A549 treated with Hydrocortisone at 1 μM for 4 hours (cell line): ENCODE measurements at places on chromosomes 1 and 21. TPM values are rescaled to one million over a fixed set of nuclear protein-coding genes. Genes with fewer than 3 reads are reported as not detected.

Gene TCHHL1
- not detected in 5 replicates for total RNA-seq

Gene CRP
- not detected in 5 replicates for total RNA-seq

Gene MPL
- 0.17 to 0.22 TPM (median 0.21 TPM) in 3 of 5 replicates, not detected in the others for total RNA-seq

Gene GIPC2
- 0.03 to 0.07 TPM in 2 of 5 replicates, not detected in the others for total RNA-seq

Gene THAP3
- total RNA-seq = 15.5 to 17.9 TPM (median 16.7 TPM) in 5 replicates

Gene HSD11B1
- 0.09 to 0.60 TPM (median 0.47 TPM) in 5 replicates for total RNA-seq

Gene ROR1
- 7.6 to 11.4 TPM (median 8.4 TPM) in 5 replicates for total RNA-seq

Gene PLEKHM2
- 23.0 to 26.5 TPM (median 24.1 TPM) in 5 replicates for total RNA-seq

Gene CBS
- 11.2 to 13.0 TPM (median 12.1 TPM) in 5 replicates for total RNA-seq

Gene C1QTNF12
- total RNA-seq = 0.97 to 2.3 TPM (median 1.3 TPM) in 5 replicates

Gene EMC1
- 31.4 to 33.3 TPM (median 32.9 TPM) in 5 replicates for total RNA-seq

Gene FCRLB
- total RNA-seq = 1.5 to 1.8 TPM (median 1.7 TPM) in 5 replicates

Gene SLC6A9
- total RNA-seq = 12.6 to 15.0 TPM (median 13.9 TPM) in 5 replicates

Gene C1orf185
- not detected in 5 replicates for total RNA-seq

Gene BMP8A
- total RNA-seq = 0.15 to 0.25 TPM (median 0.18 TPM) in 4 of 5 replicates, not detected in the other

Gene PLA2G2D
- total RNA-seq = 0.03 TPM in 1 of 5 replicates, not detected in the others

Gene DENND2D
- total RNA-seq = 1.0 to 1.8 TPM (median 1.2 TPM) in 5 replicates

Gene LRRC71
- 0.05 to 0.23 TPM (median 0.17 TPM) in 5 replicates for total RNA-seq

Gene OR2M3
- not detected in 5 replicates for total RNA-seq

Gene CFH
- 4.3 to 5.1 TPM (median 4.4 TPM) in 5 replicates for total RNA-seq

Gene CYP2J2
- total RNA-seq = 0.10 to 0.16 TPM (median 0.10 TPM) in 3 of 5 replicates, not detected in the others

Gene DCST1
- total RNA-seq = 0.07 to 0.08 TPM in 2 of 5 replicates, not detected in the others

Gene AMY1A
- not detected in 5 replicates for total RNA-seq
